H4 (cell line): ENCODE measurements at places on chromosomes 6 and 20.

DNA sequence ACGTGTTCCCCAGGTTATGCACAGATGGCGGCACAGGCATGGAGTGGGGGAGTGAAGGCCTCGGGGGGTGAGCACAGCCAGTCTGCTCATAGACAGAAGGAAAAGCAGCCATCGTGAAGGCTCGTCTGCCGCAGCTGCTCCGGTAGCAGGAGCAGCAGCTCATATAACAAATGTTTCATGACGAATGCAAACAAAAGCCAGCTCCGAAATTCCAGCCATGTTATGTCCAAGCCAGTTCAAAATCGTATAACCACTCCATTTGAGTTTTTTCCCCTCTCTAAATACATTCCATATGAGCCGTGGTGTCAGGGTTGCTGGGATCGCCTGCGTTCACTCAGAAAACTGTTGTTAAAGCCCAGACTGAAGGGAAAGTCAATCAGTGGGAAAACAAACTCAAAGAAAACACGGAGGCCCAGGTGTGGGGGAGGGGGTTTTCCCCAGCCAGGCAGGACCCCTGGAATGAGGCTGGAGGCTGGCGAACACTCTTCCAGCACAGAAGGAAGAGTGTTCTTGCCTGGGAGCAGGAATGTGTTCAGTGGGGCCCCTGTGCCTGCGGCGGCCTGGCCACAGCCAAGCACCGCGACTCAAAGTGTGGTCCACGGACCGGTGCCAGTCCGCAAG lies 280.4 kb upstream of the TAB2 start:
- DNase-seq, result no peak

DNA sequence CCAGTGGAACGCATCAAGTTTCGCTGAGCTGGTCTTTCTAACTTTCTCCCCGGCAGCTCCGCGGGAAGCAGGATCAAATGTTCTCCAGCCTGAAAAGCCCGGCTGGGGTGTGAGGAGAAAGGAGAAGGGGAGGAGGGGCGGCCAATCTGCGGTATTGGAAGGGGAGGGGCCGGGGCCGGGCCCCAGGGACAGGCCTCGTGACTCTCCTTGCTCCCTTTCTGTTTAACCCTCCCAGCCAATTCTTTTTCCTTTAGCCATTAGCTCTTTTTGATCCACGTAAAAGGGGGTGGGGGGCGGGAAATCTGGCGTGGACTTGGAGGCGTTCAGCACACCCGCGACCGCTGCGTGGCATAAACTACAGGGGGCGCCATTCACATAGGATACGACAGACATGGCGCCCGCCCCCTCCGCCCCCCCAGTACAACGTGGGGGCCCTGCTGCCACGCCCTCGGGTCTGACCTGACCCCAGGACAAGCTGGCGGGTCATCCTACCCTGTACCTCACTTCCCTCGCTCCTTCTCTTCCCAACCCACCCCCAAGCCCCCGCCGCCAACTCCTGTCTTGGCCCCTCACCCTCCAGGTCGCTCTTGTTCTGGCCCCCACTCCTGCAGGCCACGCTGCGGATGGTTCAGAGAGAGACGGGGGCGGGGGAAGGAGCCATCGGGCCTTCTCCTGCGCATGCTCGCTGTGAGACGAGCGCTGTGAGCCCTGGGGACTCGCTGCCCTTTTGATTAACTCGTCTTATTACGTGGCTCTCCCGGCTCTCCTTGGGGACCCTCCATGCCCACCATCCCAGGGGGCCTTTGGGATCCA lies 7.8 kb upstream of the MDGA1 start:
- peak; percentile 26 for DNase-seq

GRCh38 chr6:73637404-73637803 lies 16.4 kb downstream of the SLC17A5 start:
- no peak for DNase-seq

GRCh38 chr20:15622368-15622767 lies 950.9 kb downstream of the KIF16B start:
- DNase-seq, result no peak

DNA sequence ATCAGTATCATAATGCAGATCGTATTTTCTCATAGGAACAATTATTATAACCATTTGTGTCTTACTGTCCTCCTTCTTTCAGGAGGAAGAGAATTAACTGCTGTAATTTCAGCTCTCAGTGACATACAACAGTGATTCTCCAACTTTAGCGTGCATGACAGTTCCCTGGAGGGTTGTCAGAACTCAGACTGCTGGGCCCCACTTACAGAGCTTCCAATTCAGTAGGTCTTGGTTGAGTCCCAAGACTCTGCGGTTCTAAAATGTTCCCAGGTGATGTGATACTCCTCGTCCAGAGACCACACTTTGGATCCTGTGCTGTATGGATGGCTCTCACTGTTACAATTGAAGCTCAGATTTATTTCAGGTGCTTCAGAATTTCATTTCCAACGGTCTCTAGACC lies 72.8 kb downstream of the CAP2 start:
- DNase-seq, result no peak

DNA sequence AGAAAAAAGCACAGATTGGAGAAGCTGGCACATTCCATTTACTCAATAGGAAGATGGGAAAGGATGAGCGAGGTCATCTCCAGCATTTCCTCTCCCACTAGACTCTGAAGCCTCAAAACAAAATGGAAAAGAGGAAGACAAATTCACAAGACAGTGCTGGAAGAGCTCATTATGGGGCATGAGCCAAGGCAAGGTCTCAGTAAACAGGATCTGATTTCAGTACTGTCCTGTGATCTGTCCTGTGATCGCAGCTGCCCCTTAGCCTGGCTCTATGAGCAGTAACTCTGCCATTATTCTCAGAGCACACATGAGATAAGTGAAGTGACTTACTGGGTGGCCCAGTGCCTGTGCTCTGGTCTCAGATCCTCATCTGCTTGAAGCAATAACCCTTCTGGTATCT lies 68.1 kb upstream of the SLC4A11 start:
- no peak for DNase-seq

GRCh38 chr6:5215799-5216198 lies 45.0 kb downstream of the LYRM4 start:
- DNase-seq, result no peak

GRCh38 chr6:57072108-57072507 lies 17.9 kb upstream of the ZNF451 start:
- no peak for DNase-seq

GRCh38 chr20:33724439-33725094 lies 4.5 kb upstream of the PXMP4 start:
- DNase-seq, result no peak

GRCh38 chr20:23143098-23143497 lies 57.0 kb upstream of the CD93 start:
- peak; percentile 88 for DNase-seq

- peak; percentile 64 for DNase-seq
Measured at GRCh38 chr6:44800171-44800783, 412.8 kb downstream of the CDC5L start.

DNA sequence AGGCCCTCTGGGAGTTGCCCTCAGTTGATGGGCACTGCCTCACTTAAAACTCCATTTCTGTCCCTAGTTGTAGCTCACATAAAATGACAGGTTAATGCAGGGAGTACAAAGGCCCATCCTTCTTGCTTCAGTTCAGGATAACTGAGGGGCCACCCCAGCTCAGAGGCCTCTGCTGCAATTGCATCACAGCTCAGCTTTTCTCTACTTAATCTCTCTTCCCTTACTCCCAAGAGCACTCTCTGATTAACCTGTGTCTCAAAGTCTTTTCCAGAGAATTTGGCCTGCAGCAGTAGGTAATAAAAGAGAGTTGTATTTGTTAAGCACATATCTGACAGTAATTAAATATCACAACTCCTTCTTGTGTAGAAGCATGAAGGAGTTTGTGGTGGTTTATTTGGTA lies 40.9 kb upstream of the FLRT3 start:
- DNase-seq, result no peak

DNA sequence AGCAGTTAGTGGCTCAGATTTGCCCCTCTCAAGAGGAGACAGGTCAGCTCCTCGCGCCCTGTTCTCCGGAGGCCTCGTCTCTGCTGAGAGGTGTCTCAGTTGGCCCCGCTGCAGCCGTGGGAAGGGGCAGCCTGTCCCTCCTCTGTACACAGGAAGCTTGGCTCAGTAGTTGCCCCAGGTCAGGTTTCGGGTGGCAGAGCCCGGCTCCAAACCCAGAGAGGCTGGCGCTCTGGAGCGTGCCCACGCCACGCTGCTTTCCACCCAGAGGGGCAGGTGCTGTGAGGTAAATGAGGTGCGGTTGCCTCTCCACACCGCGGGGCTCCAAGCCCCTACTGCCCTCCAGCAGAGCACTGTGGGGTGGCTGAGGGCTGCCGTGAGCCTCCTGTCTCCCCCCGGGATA lies 16.0 kb downstream of the DYNLT1 start:
- DNase-seq, result no peak

DNA sequence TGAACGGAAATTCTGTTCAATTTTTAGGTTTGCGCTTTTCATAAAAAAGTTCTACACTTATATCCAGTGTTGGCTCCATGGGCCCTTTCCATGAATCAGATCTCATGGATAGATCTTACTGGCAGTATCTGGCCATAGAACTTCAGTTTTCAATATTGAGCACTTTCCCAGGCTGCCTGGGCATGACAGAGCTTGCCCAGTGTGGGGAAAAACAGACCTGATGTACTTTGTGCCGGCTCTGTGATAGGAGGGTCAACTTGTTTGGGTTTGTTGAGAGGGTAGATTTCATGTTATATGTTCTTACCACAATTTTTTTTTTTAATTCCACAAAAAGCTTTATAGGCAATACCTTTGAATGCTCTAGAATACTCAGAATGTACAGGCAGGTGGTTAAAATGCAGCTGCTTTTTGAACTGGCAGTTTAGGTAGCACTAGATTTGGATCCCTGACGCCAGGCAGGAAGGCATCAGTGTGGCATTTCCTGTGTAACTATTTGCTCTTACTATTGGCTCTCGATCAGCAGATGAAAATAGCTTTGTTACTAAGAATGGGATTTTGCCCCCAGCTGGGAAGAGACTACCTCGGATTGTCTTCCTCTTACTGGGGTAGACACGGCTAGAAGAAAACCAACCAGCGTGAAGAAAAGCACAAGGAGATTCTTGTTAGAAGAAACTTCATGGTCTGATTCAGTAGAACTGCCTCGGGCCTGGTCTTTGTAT lies 404.9 kb upstream of the SOX4 start:
- no peak for DNase-seq

- DNase-seq, result no peak
Measured at GRCh38 chr6:106422534-106422933, 62.0 kb downstream of the CRYBG1 start.

DNA sequence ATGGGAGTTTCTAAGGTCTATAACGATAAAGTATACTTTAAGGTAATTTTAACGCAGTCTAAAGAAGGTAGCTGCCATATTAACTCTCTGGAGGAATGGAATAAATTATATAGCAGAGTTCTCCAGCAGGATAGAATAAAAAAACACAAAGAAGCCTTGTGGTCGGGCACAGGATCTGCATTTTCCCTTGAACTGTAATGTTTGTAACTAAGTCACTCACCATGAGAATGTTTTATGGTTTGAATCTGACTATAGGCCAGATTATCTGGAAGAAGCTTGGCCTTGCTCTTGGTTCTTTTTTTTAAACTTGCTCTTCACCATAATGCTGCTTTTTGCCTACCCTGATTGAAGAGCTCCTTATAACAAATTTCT lies 238.8 kb upstream of the NOX3 start:
- no peak for DNase-seq

GRCh38 chr6:18693881-18694280 lies 306.7 kb downstream of the RNF144B start:
- DNase-seq, result no peak

DNA sequence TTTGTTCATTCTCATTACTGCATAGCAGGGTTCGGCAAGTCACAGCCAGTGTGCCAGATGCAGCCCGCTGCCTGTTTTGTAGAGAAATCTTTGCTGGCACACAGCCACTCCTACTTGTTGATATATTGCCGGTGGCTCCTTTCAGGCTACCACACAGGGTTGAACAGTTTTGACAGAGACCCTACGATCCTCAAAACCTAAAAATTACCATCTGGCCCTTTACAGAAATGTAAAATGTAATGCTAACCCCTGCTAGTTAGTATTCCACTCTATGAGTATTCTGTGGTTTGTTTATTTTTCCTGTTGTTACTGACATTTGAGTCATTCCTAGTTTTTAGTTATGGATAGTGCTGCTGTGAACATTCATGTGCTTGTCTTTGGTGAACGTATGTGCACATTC lies 11.5 kb downstream of the DHX35 start:
- DNase-seq, result no peak

DNA sequence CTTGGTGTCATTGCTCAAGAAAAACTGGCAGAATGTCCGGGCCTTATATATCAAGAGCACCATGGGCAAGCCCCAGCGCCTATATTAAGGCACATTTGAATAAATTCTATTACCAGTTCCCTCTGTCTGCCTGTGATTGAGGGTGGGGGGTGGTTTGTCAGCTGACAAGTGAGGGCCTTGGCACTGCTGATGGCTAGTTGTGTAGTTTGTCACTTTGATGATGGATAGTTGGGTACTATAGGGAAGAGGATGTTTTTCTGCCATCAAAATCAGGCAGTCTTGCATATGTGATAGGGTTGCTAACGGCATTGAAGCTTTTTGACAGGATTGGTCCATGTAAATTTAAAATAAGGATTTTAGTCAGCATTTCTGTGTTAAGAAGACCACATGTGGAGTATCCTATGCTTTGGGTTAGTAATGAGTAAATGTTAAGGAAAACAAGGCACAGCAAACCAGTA lies 2.5 kb downstream of the RPL10A start:
- no peak for DNase-seq

DNA sequence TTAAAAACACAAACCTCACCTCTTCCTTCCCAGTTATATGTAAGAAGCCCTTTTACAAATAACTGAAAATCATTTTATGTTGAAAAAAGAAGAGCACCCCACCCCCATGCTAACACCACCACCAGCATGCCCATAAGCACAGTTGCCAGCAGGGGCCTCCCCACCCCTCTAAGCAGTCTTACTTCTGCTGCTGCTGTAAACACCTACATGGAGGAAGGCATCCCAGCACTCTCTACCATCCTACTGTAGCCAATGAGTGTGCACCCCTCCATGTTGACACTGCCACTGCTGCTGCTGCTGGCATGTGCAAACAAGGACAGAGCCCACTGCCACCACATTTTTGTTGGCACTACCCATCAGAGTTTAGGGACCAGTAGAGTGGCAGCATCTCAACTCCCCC lies 49.6 kb upstream of the PHIP start:
- DNase-seq, result no peak

- DNase-seq, result no peak
Measured at GRCh38 chr6:42509765-42510164, 54.1 kb upstream of the UBR2 start.

DNA sequence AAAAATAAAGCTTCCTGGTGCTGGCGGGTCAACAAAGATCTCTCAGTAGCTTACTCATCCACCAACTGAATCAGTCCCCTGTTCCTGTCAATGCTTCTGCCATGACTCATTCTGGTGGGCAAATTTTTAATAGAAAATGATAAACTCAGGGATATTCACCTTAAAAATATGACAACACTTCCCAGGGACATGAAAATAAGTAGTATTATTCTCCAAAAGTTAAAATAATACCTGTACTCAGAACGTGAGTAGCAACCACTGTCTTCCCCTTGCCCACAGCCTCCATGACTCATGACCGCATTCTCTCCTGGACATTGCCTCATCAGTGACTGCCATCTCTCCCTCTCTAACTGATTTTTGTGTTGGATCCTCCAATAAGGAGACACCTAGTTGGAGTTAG lies 552.3 kb downstream of the KIF16B start:
- DNase-seq, result peak; percentile 70

GRCh38 chr6:147905711-147906110 lies 397.2 kb downstream of the SAMD5 start:
- DNase-seq, result no peak

- DNase-seq, result no peak
Measured at GRCh38 chr20:23679133-23680092, 9.4 kb downstream of the CST4 start.

- DNase-seq, result no peak
Measured at GRCh38 chr20:59683181-59683580, 78.8 kb downstream of the PHACTR3 start.
